Kidney (tissue), 22 donors: ENCODE measurements at places on chromosomes 1 and 21. TPM values are rescaled to one million over a fixed set of nuclear protein-coding genes. Genes with fewer than 3 reads are reported as not detected.

DNA sequence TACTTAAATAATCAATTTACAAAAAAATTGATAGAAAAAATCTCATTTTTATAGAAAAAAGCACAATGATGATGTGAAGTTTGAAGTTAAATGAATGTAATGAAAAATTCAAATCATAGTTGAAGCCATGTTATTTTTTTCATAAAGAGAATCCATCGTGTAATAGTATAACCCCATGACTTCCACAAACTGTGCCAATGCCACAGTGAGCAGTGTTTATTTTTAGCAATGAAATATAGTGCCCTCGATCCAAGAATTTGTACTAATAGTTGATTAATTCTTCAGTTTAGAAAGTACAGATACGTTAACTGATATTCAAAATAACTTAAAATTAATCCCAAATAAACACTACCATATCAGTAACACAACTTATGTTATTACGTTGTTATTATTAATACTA is 225.9 kb downstream of the PTPRC start:
- H3K27ac ChIP-seq, result no peak overlapping the region
- H3K4me3 ChIP-seq, result no peak overlapping the region
- no peak for DNase-seq
- H3K4me1 ChIP-seq, result no peaks in the 10 kb centered on the region
- H3K36me3 ChIP-seq, result no peaks in the 10 kb centered on the region

DNA sequence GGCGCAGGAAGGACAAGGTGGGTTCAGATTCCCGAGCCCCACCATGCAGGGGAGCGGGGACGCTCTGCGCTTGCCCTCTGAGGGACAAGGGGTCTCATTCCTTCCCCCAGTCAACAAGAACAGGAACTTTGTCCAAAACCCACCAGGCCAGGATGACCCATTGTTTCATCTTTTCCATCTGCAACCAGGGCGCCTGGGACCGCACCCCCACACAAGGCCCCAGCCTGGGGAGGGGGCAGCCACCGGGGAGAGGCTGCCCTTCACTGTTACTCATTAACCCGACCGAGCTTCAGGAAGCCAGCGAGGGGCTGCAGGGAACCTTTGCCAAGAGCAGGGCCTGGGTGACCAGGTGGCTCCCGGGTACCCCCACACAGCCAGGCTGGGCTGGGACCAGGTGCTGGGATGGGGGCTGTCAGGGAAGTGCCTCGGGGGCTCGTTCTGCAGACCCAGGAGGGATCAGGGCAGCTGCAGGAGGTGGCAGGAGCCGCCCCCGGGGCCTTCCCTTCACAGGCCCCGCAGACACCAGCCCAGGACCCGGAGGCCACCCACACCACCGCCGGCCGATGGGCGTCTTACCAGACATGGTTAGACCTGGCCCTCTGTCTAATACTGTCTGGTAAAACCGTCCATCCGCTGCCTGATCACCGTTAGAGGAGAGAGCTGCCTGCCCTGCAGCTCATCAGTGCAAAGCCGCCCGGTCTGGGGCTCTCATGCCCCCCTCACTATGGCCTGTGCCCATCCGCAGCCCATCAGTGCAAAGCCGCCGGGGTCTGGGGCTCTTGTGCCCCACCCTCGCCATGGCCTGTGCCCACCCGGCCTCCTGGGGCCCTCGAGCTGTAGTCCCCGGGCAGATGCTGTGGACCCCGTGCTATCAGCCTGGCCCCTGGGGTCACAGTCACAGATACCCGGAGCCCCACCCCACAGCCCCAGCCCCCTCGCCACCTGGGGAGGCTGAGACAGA is 4.9 kb upstream of the TTLL10 start:
- no peak overlapping the region for H3K4me3 ChIP-seq
- no peaks in the 10 kb centered on the region for H3K27me3 ChIP-seq
- DNase-seq, result peak; percentile 82
- H3K4me1 ChIP-seq, result no peaks in the 10 kb centered on the region
- H3K36me3 ChIP-seq, result no peaks in the 10 kb centered on the region

The CELA3A gene
- not detected for total RNA-seq

DNA sequence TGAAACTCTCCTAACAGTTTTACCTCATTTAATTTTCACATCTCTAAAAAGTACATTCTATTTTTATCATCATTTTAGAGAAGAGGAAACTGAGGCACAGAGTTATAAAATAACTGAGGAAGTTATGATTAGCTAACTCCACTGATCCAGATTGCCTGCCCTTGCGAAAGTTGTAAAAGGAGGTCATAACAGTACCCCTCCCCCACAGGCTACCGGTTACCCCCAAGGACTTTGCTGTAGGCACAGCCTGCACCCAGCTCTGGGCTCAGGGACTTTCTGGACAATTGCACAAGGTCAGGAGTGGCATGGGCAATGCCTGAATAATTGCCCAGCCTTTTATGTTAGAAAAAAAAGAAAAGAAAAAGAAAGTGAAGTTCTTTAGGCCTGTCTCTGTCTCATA is 22.7 kb downstream of the PIGM start:
- no peak overlapping the region for H3K27ac ChIP-seq
- no peaks in the 10 kb centered on the region for H3K4me1 ChIP-seq
- no peak for DNase-seq
- no peak overlapping the region for H3K4me3 ChIP-seq
- H3K36me3 ChIP-seq, result no peaks in the 10 kb centered on the region

DNA sequence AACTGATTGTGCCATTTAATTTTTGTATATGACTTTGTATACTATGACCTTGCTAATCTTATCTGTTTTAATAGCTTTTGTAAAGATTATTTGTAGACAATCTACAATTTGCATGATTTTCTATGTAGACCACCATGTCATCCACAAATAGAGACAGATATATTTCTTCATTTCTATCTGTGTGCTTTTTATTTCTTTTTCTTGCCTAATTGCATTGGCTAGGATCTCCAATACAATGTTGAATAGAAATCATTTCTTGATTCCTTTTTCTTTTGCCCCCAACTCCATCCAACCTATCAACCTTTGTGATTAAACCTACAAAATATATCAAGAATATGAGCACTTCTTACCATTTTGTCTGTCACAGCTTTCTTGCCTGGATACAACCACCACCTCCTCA is 232.6 kb upstream of the POU3F1 start:
- no peaks in the 10 kb centered on the region for H3K27me3 ChIP-seq
- H3K4me1 ChIP-seq, result no peaks in the 10 kb centered on the region
- H3K27ac ChIP-seq, result no peak overlapping the region
- no peak for DNase-seq
- H3K4me3 ChIP-seq, result no peak overlapping the region

The CFHR3 gene
- 2.1 TPM for total RNA-seq

DNA sequence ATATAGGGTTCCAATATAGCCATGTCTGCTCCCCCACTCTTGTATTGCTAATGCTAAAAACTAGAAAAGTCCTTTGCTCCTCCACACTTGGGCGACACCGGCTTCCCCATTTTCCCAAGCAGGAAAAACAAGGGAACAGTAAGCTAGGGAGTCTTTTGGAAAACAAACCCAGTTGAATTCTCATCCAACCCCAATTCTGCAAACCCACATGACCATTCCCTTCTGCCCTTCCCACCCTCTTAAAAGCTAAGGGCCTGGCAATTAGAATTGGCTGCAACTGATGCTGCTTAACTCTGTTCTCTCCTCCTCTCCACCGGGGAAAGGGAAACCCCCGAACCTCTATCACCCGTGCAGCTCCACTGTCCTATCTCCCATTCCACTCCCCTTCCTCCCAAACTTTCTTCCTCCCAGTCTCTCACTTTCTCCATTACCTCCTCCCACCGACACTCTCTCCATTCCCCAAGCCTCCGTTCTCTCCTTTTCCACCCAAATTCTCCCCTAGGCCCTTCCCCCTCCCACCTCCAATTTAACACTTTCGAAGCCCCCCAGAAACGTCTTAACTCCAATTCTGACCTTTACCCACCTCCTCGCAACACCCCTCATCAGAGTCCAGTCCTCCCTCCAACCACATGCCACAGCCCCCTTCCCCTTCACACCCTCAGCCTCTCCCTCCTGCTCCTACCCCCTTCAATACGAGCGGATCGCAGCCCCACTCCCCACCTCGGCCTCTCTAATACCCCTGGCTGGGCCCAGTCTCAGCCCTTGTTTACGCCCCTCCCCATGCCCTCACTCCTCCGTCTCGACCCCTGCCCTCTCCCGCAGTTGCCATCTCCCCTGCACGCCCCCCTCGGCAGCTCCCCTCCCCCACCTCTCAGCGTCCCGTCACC is 701 bp downstream of the DEDD start:
- H3K27me3 ChIP-seq, result no peaks in the 10 kb centered on the region
- H3K4me3 ChIP-seq, result peak overlapping the region; percentile 84
- DNase-seq, result no peak
- peak overlapping the region; percentile 96 for H3K27ac ChIP-seq
- H3K4me1 ChIP-seq, result peaks cover 25% of the 10 kb centered on the region
- H3K36me3 ChIP-seq, result peaks cover 23% of the 10 kb centered on the region

DNA sequence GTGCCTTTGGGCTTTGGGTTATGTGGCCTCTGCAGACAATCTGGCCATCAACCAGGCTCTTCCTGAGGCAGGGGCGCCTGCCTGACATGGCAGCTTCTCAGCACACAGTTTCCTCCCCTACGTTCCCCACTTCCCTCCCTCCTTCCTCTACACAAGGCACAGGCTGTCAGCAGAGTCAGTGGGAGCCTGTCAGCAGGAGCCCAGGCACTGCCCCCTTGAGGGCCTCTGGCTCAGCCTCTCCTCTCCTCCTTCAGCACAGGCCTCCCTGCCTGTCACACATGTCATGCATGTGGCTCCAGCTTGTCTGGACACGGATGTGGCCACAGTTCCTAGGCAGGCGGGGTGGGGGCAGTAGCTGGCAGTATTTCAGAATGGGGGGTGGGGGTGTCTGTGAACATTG is 52.2 kb upstream of the ARTN start:
- no peak overlapping the region for H3K4me3 ChIP-seq
- peak; percentile 44 for DNase-seq
- no peaks in the 10 kb centered on the region for H3K36me3 ChIP-seq
- H3K27ac ChIP-seq, result no peak overlapping the region
- H3K4me1 ChIP-seq, result no peaks in the 10 kb centered on the region

DNA sequence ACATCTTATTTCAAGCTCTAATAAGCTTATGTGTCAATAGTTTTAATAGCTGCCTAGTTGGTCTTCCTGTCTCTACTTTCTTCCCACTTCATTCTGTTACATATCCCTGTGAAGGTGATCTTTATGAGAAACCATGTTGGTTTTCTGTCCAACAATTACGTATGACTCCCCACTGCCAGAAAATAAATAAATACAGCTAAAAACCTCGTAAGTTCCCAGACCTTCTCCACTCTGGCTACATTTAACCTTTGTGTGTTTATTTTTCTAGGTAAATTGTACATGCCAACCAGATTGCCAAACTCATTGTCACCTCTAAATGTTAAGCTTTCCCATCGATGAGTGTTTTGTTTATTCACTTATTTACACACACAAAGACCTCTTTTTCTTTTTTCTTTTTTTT is 147.2 kb downstream of the CRB1 start:
- DNase-seq, result no peak
- H3K4me1 ChIP-seq, result no peaks in the 10 kb centered on the region
- no peak overlapping the region for H3K4me3 ChIP-seq
- no peak overlapping the region for H3K27ac ChIP-seq
- no peaks in the 10 kb centered on the region for H3K36me3 ChIP-seq

DNA sequence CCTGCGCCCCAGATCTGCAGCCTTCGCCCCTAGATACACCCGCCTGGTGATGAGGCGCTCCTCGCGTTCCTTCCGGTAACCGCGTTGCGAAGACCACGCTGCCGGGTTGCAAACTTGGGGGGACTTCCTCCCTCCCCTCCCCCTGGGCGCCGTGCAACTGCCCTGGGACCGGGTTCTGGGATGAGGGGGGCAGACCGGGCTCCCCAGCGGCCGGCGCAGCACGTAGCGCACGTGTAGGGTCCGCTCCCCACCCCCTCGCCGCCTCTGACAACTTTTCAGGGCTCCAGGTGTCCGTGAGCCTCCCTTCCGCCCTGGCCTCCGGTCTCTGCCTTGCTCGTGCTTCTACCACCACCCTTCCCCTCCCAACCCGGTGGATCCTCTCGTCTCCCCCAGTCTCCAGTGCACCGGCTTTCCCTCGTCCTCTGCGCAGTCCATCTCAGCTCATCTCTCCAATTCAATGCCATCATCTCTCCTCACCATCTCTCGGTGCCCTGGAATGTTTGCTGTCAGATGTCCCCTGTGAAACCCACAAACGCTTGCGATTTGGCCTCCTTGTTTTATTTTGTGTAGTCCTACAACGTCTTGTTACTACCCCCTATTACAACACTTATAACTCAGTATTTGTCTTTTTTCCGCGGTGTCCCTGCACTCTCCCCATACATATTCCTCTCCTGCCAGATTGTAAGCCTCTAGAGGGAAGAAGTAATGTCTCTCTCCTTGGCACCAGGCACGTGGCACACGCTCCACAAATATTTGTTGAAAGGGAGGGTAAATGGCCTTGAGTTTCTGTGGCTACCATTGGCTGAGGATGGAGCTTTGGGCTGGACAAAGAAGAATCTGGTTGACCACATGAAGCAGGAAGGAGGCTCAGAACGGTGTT is 782 bp downstream of the PCAT6 start:
- no peaks in the 10 kb centered on the region for H3K27me3 ChIP-seq
- peak; percentile 34 for DNase-seq
- peak overlapping the region; percentile 84 for H3K4me3 ChIP-seq
- H3K36me3 ChIP-seq, result no peaks in the 10 kb centered on the region
- no peak overlapping the region for H3K27ac ChIP-seq

- peaks cover 3% of the 10 kb centered on the region for H3K4me1 ChIP-seq
- H3K36me3 ChIP-seq, result no peaks in the 10 kb centered on the region
- H3K4me3 ChIP-seq, result no peak overlapping the region
Observed at GRCh38 chr1:56788102-56788501, 31.1 kb downstream of the FYB2 start.

GRCh38 chr1:243477731-243478290 is 222.0 kb downstream of the SDCCAG8 start:
- no peak overlapping the region for H3K4me3 ChIP-seq
- H3K27ac ChIP-seq, result no peak overlapping the region
- no peaks in the 10 kb centered on the region for H3K36me3 ChIP-seq
- peaks cover 3% of the 10 kb centered on the region for H3K4me1 ChIP-seq
- DNase-seq, result no peak

GRCh38 chr1:35126546-35126945 is 47.4 kb downstream of the ZMYM1 start:
- no peak overlapping the region for H3K27ac ChIP-seq
- no peak for DNase-seq
- H3K36me3 ChIP-seq, result no peaks in the 10 kb centered on the region
- H3K4me3 ChIP-seq, result no peak overlapping the region
- no peaks in the 10 kb centered on the region for H3K4me1 ChIP-seq

- no peaks in the 10 kb centered on the region for H3K27me3 ChIP-seq
- peak overlapping the region; percentile 42 for H3K4me3 ChIP-seq
- H3K36me3 ChIP-seq, result peaks cover 2% of the 10 kb centered on the region
- H3K27ac ChIP-seq, result peak overlapping the region; percentile 60
- H3K4me1 ChIP-seq, result peaks cover 17% of the 10 kb centered on the region
Observed at GRCh38 chr1:154352581-154353459, 27.5 kb downstream of the ATP8B2 start.
